GM12864 (cell line): ENCODE measurements at places on chromosomes 2 and 18.

DNA sequence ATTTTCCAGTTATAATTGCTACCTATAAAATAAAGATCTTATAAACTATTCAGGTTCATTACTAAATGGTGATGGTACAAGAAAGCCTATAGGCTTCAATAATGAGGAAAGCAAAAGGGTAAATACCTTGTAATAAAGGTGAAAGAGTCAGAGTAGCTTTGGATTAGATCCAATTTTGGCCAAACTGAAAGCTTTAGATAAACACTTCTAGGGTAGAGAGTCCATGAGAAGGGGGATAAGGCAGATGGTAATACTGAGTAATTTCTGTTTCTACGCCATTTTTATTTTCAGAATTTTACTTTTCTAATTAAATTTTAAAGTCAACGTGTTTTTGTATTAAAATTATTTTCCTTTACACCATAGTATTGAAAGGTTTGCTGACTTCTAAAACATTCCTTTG lies 9.4 kb downstream of the CASP8 start:
- no peak for DNase-seq

- no peak for DNase-seq
Observed at GRCh38 chr18:59140302-59140885, 710 bp downstream of the SEC11C start.

DNA sequence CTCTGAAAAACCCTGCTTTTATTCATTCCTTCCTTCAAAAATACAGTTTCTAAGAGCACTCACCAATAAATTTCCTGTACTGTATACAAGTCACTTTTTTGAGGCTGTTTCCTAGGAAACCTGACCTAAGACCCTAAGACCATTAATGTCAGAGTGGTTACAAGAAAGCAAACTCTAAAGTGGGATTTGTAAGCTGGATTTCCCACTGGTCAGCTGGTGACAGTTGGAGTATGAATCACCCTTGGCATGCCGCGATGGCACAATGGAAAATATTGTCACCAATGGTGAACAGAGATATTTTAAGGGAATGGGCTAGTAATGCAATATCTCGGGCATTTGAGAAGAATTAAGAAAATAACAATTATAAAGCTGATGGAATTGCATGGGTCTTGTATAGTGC lies 101.9 kb downstream of the COL3A1 start:
- DNase-seq, result no peak

DNA sequence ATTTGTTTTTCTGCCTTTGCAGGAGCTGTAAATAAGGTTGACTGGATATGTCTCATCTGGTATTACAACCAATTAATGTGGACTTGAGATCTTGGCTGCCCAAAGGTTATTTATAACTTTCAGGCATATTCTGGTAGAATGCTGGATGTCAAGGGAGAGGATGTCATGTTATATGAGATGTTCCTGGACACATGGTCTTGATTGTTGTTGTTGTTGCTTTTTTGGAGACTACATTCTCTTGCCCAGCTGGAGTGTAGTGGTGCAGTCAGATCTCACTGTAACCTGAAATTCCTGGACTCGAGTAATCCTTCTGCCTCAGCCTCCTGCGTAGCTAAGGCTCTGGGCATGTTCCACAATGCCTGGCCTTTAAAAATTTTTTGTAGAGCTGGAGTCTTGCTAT lies 83.3 kb downstream of the LCLAT1 start:
- DNase-seq, result no peak

- DNase-seq, result no peak
Observed at GRCh38 chr2:233756429-233757081, 3.5 kb upstream of the UGT1A1 start.

GRCh38 chr2:57698935-57699449 lies 347.6 kb upstream of the VRK2 start:
- DNase-seq, result no peak

DNA sequence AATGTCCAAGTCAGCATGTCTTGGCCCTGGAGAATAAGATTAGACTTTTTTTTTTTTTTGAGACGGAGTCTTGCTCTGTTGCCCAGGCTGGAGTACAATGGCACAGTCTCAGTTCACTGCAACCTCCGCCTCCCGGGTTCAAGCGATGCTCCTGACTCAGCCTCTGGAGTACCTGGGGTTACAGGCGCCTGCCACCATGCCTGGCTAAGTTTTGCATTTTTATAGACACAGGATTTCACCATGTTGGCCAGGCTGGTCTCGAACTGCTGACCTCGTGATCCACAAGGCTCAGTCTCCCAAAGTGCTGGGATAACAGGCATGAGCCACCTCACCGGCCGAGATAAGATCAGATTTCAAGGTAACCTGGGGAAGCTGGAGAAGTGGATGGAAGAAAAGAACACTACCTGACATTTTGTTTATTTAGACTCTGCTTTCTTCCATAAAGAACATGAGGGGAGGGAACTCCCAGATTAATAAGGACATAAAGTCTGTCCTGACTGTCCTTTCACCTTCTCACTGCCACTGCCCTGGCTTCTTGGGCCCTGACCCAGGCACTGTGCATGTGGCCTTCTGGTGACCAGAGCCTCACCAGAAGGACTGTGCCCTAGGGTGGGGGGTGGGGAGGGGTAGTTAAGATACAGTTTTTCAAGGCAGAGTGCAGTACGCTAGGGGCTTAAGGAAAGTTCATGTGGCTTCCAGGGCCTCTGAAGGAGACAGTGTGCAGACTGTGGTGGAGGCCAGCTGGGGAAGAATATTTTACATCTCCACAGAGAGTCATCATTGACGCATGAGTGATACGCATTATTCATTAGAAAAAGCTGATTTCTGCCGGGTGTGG lies 4.8 kb upstream of the IMPA2 start:
- no peak for DNase-seq

- no peak for DNase-seq
Observed at GRCh38 chr2:10650761-10651160, 39.0 kb downstream of the NOL10 start.

- no peak for DNase-seq
Observed at GRCh38 chr2:136764452-136765255, 691 bp upstream of the THSD7B start.

DNA sequence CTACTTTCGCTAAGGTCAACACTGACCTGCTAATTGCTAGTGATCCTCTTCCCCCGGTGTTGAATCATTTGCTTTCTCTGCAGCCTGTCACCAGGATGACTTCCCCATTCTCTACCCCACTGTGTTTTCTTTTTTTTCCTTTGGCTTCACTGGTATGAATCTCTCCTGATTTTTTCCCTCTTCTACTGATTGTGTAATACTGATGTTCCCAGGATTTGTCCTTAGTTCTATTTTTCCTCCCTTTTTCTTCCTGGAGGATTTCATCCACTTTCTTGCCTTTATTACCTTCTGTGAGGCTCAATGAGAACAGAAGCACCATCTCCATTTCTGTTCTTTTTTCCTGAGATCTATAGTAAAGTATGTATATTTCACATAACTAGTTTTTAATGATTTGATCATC lies 14.1 kb upstream of the MSH2 start:
- no peak for DNase-seq

DNA sequence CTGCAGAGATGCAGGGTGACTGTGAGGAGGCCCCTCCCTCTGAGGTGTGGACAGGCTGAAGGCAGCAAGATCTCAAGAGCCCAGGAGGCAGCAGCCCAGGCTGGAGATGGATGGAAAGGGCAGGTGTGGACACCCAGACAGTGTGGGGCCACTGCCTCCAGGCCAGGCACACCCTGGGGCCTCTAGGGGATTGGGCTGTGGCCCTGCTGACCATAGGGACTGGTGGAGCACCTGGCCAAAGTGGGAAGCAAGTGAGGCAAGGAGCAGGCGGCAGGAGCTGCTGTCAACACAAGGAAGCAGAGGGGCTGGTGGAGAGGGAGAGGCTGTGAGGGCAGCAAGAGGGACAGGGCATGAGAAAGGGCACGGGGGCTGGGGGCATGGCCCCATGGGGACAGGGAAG lies 10.8 kb downstream of the SNED1 start:
- DNase-seq, result no peak

DNA sequence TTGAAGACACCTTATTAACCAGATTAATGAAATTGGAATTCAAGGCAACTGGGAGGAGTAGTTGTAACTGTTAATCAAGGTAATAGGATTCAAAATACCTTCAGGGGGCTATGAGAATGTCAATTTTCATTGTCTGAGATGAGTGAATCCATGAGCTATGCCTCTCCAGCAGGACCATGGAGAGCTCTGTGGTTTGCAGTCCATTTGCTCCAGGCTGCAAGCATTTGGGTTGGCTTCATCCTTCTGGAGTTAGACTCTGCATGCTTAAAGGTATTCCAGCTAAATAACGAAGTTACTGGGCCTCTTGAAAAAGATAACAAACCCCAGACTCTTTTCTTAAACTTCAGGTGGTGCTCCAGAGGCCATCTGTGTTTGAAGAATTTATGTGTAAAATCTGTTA lies 207.1 kb upstream of the SLC8A1 start:
- no peak for DNase-seq

DNA sequence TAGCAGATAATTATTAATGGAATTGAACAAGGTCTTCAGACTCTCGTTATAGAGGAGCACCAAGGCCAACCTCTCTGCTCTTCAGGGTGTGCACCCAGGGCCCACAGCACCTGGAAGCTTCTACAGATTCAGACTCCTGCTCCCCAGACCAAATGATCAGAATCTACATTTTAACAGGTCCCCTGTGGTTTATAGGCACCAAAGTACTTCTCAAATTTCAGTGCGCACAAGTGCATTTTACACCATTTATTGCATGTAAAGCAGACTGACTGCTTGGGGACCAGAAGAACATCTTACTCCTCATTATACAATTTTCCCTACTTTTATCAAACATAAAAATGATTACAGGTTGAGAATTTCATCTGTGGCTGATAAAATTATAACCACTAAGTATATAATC lies 163.9 kb downstream of the COL4A4 start:
- DNase-seq, result no peak

DNA sequence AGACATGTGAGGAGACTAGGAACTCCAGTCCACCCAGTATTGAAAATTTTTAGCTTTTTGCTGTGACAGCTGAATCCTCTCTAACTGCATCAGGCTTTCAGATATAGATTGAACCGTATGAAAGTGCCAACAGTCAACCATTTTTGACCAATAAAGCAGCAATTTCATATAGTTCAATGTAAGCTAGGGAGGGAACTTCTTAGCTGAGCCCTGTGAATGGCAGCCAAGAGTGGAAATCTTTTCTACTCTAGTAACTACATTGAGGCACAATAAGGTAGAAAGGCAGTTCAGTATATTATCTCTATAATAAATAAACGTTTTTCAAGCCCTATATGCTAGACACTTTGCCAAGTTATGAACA lies 96.3 kb upstream of the TANK start:
- DNase-seq, result no peak

- no peak for DNase-seq
Observed at GRCh38 chr18:68449292-68449691, 265.6 kb downstream of the TMX3 start.

- DNase-seq, result no peak
Observed at GRCh38 chr18:10059610-10060468, 146.0 kb downstream of the VAPA start.

- no peak for DNase-seq
Observed at GRCh38 chr2:239543702-239544101, 142.9 kb upstream of the HDAC4 start.

GRCh38 chr2:39712953-39713352 lies 47.2 kb downstream of the TMEM178A start:
- DNase-seq, result no peak

DNA sequence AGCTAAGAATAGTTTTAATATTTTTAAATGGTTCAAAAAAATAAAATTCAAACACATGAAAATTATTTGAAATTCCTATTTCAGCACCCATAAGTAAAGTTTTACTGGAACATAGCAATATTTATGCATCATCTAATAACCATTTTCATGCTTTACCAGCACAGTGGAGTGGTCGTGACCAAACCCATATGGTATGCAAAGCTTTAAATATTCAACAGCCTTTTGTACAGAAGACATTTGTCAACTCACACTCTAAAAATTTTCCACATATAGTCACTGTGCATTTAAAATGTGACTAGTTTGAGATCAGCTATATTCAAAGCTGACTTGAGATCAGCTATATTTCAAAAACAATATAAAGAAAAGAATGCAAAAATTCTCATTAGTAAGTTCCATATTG lies 46.2 kb downstream of the PUM2 start:
- DNase-seq, result no peak

- DNase-seq, result no peak
Observed at GRCh38 chr18:63683152-63683551, 19.6 kb upstream of the SERPINB11 start.

DNA sequence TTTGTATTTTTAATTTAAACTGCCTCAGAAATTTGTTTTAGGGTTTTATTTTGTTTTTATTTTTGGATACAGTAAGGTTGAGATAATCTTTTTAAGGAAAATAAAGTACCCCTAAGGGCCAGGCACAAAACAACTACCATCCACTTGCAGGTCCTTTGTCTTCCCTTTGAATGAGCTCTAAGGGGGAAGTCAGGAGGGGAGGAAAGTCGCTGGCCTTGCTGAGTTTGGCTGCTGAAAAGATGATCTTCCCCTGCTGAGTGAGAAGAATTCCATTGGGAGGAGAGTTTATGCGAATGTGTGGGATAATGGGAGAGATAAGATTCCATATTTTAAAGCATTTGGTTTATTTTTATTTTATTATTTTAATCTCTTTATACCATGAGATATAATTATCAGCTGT lies 100.7 kb downstream of the ARHGAP15 start:
- DNase-seq, result no peak

DNA sequence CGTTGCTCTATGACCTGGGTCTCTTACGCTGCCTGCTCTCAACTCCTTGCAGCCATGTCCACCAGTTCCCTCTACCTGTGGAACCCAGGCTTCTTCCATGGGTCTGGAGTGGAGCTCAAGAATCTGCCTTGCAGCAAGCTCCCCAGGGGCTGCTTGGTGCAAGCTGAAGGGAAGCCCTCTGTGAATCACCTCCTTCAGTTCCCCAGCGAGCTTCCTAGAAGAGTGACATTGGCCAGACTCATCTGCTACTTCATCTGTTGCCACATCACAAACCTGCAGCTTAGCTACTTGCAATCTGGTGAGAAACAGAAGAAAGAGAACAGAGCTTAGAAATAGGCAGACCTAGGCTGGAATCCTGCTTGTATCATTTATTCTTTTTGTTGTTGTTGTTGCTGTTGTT lies 9.8 kb upstream of the EFR3B start:
- DNase-seq, result no peak

GRCh38 chr18:56119681-56120080 lies 518.7 kb downstream of the TXNL1 start:
- DNase-seq, result no peak

DNA sequence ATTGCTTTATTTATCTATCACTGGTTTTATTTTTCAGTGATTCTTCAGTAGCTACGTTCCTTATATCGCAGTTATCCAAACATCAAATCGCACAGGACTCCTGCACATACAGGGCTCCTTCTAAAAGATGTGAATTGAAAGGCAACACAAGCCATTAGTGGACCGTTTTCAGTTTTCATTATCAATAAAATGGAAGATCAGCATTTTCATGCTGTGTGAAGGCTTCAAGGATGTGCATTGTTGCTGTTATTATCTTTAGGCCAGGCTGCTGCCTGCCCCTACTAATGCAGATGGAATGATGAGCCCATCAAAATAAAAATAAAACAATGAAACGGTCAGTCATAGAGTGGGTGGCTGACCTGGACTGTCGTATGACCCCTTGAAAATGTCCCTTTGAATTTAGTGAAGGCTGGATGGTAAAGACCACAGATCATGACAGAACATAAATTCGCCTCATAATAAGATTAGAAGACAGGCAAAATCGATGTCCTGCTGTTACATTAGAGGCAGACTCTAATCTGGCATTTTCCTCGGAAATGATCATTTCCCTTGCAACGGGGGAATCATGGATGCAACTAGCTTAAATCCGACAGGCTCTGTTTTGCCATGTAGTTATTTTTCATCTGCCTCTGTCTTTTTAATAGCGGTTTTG lies 32.9 kb downstream of the ITGB6 start:
- DNase-seq, result no peak
